Transverse colon (tissue), 4 donors: ENCODE measurements at places on chromosomes 16 and 17.

DNA sequence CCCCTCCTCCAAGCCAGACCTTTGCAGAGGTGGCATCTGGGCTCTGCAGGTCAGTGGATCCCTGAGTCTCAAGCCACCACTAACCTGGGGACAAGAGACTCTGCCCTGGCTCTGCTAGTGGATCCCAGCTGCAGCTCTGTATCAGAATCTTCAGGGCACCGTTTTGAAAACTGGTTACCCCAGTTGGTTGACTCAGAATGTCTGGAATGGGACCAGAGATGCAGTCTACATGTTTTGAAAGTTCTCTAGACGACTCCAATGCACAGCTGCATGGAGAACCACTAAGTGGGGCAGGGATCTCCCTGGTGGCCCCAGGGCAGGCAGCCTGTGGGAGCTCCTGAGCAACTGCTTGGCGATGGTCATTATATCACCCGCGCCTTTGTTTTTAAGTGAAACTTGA is 34.1 kb upstream of the ADORA2B start:
- DNase-seq, result no peak

DNA sequence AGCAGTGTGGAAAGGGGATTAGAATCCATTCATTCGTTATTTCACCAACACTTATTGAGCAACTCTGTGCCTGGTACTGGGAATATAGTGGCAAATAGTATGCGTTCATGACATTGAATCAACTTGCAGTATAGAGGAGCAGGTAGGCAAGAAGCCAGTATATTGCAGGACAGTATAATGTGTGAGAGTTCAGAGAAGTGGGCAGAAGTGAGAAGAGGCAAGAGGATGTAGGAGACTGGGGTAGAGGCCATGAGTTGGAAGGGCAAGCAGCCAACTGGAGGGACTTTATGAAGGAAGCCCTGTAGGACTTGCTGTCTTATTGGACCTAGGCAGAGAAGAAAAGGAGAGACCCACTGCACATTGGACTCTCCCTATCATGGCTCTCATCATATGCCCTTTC is 12.3 kb downstream of the HSD17B2 start:
- no peak for DNase-seq

DNA sequence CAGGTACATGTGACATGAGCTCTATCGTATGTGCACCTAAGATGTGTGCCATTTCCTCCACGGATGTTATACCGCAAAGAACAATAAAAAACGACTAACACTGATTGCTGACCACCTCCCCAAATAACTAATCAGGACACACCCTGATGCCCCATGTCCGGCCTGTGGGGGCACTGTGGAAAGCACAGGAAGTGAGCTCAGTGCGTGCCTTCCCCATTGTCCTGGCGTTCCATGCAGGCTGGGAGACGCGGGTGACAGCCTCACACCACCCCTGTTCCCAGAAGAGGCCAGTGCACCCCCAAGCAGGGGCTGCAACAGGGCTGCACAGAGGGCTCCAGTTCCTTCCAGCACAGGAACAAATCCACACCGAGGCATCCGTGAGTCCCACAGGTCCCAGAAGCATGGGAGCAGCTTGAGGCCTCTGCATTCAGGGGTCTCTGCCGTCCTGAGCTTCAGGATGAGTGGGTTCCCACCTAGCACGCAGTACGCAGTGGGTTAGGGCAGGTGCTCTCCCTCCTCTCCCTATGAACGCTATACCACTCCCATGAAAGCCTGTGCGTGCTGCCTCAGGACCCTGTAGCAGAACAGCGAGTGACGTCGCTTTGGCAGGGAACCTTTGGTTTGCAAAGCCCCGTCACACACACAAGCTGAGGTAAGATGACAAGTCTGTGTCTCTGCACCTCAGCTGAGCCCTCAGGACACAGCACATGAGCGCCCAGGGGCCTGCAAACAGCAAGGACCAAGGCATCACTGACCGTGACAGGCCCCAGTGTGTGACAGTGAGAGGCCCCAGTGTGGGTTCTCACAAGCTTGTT is 117.7 kb downstream of the ZNF778 start:
- no peak for DNase-seq

DNA sequence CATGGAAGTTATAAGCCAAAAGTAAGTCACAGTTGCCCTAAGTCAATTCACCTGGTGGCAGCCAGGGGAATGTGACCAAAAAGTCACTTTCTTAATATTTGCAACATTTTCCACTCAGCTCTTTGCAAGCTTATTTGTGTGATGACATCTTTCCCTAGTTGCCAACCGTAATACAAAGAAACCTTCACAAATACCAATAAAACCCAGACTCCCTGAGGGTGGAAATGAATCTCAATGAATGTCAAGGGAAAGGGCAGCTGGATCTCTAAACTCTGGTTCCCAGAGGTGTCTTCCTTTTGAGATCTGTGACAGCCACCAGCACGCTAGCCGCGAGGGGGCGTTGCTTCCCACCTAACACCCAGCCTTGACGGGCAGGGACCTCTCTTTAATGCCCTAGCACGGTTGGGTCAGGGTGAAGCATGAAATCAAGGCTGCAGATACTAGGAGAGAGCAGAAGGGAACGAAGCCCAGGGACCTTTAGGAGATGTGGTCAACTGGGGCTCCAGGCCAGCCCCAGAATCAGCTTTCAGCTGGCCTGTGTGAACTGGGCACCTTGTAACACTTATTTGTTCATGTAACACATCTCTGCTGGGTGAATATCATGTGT is 82.2 kb downstream of the CMC2 start:
- DNase-seq, result peak; percentile 58
